ENCODE measurements at places on chromosomes 5 and 9. TPM values are rescaled to one million over a fixed set of nuclear protein-coding genes. Genes with fewer than 3 reads are reported as not detected.

Gene LRRC19
- total RNA-seq, result under 0.01 TPM

Gene N4BP3
- 9.7 TPM for total RNA-seq

Gene PAEP
- not detected for total RNA-seq

Gene IL13
- not detected for total RNA-seq

Gene NEUROG1
- 1.6 TPM for total RNA-seq

Gene OLFM1
- 76.7 TPM for total RNA-seq

Gene PPP3R2
- total RNA-seq, result 0.63 TPM

Data from parietal lobe (tissue), 2 donors.